ENCODE measurements at places on chromosomes 16 and 17.
A peak's percentile ranks its signal among the peaks of the same experiment; 100 is the strongest.

- no peak for DNase-seq
Measured at GRCh38 chr16:71172481-71173207, 57.9 kb downstream of the HYDIN start.

- no peak for DNase-seq
Measured at GRCh38 chr17:82779541-82779940, 27.7 kb downstream of the TBCD start.

- DNase-seq = no peak
Measured at GRCh38 chr16:78473031-78473699, 373.7 kb downstream of the WWOX start.

GRCh38 chr16:69301187-69301586, 10.0 kb upstream of the VPS4A start:
- DNase-seq = no peak

GRCh38 chr17:8709006-8709405, 35.6 kb downstream of the CCDC42 start:
- no peak for DNase-seq

GRCh38 chr16:2308089-2308962, 32.2 kb downstream of the ABCA3 start:
- no peak for DNase-seq

GRCh38 chr16:6105115-6105514, 1007.5 kb upstream of the EEF2KMT start:
- no peak for DNase-seq

DNA sequence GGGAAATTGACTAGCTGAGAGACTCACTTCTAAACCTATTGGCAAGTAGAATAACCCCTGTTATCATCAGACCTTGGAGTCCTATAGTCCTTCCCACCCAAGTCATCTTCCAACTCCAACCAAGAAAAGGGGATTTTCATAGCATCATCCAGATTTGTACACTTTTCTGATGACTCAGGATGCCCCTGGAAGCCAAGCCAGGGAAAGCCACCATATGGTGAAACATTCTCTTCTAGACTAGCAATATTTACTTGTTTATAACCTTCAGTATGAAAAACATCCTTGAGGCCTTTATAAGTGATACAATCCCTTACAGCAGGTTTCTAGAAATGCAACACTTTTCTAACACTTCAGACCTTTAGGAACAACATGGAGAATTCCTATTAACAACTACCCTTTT, 618.8 kb upstream of the CDH11 start:
- DNase-seq = no peak

DNA sequence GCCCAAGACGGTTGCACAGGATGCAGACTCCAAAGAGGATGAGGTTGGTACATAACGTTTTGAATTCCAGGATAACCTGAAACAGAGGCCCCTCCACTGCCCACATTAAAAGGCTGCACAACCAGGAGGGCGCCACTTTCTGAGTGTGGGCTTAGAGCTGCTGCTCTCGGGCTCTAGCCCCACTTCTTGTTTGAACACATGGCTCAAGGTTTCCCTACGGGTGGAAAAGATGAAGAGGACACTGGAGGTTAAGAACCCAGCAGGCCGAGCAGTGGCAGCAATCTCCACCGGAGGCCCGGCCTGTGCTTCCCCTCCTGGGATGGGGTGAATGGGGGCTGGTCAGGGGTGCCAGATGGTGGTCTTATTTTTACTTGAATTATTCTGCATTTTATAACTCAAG, 8.0 kb upstream of the TRAP1 start:
- DNase-seq = no peak

DNA sequence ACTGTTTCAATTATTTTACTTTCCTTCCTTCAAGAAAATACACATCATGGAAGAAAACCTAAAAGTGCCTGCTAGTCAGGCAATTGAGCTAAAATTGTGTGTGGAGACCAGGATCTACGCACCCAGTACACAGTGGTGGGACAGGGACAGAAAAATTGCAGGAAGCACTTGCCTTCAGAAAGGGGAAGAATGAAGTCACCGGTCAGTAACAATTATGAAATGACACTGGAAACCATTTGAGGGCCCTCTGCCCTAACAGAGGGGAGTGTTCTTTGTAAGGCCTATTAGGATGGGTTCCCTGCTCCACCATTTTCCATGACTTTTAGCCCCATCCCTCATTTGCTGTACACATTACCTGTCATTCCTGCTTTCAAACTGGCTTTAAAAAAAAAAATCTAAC, 4.5 kb upstream of the PHAF1 start:
- DNase-seq = no peak

DNA sequence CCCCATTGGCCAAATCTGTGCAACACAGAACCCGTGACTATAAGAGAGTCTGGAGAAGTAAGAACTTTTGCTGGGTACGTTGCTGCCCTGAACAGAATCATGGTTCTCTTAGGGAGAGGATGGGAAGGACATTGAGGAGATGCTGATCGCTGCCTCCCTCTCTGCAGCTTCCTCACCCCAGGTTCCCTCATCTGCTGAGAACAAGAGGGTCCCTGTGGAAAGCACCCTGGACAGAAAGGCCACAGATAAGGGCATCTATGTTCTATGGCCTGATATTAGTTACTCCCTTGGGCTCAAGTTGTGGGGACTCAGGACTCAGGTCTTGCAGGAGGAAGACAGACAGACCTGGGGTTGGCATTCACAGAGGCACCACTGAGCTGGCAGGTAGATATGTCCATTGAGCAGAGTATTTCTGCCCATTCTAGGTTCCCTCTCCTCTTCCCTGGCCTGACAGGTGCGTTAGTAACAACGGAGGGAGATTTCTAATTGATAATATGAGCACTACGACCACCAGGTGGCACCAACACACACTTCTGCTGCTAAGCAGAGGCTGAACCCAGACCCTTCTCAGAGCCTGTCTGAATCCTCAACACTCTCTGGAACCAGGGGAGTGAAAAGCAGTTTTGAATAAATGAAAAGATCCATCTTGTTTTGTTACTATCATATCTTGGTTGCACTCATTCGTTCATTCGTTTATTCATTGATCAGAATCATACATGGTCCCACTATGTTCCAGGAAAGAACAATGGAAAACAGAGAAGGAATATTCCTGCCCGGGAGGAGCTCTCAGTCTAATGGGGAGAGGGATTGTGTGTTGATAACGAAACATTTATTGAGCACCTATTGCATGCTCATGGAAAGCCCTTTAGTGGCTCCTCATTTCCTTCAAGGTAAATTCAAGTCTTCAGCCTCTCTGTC, 56.4 kb downstream of the SLC6A2 start:
- peak; percentile 36 for DNase-seq

GRCh38 chr17:83136931-83137330, 57.5 kb downstream of the METRNL start:
- no peak for DNase-seq

DNA sequence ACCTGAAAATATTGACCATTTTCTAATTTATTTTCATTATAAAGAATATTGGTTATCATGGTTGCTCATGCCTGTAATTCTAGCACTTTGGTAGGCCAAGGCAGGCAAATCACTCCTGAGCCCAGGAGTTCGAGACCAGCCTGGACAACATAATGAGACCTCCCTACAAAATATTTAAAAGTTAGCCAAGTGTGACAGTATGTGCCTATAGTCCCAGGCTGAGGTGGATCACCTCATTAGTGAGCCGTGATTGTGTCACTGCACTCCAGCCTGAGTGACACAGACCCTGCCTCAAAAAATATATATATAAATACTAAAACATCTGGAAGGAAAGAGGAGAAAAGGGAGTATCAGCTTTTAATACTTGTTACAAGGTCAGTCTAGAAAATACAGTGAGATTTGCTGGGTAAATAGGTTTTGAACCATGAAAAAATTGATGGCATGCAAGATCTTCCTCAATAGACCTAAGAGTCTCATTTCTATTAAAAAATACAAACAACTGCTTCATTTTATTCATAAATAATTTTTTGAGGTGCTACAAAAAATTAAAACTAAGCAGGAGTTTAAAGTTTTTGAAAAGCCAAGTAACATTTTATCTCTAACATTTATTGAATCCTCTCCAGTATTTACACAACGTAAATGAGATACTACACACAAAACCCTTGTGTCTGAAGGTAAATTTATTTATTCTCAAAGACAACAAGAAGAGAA, 47.7 kb downstream of the TUBD1 start:
- no peak for DNase-seq

- no peak for DNase-seq
Measured at GRCh38 chr16:81876273-81876900, 97.3 kb downstream of the PLCG2 start.

DNA sequence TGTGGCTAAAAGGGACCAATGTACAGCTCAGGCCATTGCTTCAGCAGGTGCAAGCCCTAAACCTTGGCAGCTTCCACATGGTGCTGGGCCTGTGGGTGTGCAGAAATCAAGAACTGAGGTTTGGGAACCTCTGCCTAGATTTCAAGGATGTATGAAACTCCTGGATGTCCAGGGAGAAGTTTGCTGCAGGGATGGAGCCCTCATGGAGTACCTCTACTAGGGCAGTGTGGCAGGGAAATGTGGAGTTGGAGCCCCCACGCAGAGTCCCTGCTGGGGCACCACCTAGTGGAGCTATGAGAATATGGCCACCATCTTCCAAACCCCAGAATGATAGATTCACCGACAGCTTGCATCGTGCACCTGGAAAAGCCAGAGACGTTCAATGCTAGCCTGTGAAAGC, 13.0 kb downstream of the EFCAB5 start:
- no peak for DNase-seq

- DNase-seq = no peak
Measured at GRCh38 chr17:33435721-33436301, 142.7 kb upstream of the ASIC2 start.

- no peak for DNase-seq
Measured at GRCh38 chr17:27477050-27477888, 21.0 kb downstream of the KSR1 start.

GRCh38 chr16:740764-741505, at the start of gene CIAO3:
TSS of gene CIAO3 (minus strand) at chr16:740997. CDS start at chr16:740985, 12 bp downstream.
- DNase-seq = peak; percentile 98

- DNase-seq = no peak
Measured at GRCh38 chr17:38748149-38748891, at the start of gene PCGF2. TSS of gene PCGF2 (minus strand) at chr17:38748336. CDS start at chr17:38740402, 7,934 bp downstream.

DNA sequence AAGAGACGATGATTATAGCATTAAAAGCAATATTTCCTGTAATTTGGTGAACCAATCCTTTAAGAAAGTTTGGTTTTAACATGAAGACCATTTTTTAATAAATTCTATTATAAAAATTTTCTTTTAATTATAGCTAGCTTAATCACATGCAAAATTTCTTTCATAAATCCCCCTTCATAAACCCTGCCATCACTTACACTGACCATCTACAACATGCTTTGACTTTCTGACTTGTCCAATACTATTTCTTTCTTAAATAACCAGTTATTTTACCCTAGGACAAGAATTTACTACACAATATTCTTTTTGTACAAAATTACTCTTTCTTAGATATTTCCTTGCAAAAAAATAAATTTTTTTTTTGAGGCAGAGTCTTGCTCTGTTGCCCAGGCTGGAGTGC, 1334.8 kb downstream of the CDH11 start:
- no peak for DNase-seq

- DNase-seq = no peak
Measured at GRCh38 chr16:50899951-50900350, 158.1 kb downstream of the CYLD start.

GRCh38 chr17:73231395-73231794, 30.3 kb downstream of the CPSF4L start:
- DNase-seq = no peak

GRCh38 chr17:18991531-18992315, 12.8 kb downstream of the FAM83G start:
- no peak for DNase-seq

GRCh38 chr17:42522263-42522790, 13.7 kb upstream of the NAGLU start:
- no peak for DNase-seq

GRCh38 chr16:51797669-51798259, 646.7 kb upstream of the SALL1 start:
- DNase-seq = no peak

- DNase-seq = no peak
Measured at GRCh38 chr17:2435181-2435741, 34.4 kb upstream of the MNT start.

GRCh38 chr17:48294806-48295361, 135.1 kb downstream of the SKAP1 start:
- DNase-seq = no peak

GRCh38 chr16:58123896-58124600, 5.1 kb downstream of the CFAP20 start:
- DNase-seq = no peak

DNA sequence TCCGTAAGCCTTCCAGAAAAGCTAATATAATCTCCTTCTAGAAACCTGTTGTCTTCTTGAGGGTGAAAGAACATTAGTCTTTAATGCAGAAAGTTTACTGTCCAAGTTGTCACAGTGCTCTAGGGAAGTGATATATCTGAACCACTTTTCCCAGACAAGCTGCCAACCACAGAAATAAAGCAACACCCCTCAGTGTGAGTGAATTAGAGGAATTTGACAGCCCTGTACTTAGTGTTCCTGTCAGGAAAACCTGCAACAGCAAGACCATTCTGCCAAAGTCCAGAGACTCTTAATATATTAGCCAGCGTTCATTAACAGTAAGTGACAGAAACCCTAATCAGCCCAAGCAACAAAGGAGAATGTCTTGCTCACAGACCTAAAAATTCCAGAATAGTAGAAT, 137.7 kb downstream of the KATNIP start:
- no peak for DNase-seq

- DNase-seq = no peak
Measured at GRCh38 chr17:63070031-63070430, 104.0 kb downstream of the TANC2 start.

DNA sequence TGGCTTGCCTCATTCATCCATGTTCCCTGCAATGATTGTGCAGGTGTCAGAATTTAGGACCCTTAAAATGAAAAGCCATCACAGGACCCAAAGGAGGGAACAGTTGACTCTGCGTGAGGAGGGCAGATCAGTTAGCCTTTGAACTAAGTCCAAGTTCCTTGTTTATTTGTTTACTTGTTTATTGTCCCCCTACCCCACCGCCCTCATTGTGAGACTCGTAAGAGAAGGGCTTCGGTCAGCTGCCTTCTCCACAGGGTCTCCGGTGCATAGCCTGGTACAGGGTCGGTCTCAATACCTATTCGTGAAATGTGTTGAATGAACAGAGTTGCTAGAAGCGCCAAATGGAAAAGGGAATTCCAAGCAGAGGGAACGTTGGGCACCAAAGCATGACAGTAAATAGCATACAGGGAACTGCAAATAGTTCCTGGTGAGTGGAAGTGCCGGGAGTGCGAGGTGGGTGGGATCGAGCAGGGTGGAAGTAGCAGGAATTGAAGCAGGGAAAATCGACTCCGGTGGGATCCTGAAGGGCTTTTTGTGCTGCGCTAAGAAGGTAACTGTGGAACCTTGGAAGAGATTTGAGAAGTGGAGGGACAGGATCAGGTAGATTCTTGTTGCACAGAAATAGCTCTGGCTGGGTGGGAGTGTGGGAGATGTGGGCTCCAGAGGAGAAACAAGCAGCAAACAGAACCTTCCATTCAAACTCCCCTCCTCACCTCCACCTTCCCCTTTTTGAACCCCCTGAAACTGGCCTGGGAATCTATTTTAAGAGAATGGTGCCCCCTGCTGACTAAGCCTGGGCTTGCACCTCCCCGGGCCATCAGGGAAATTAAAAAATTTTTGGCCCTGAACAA, 12.7 kb downstream of the SLC35B1 start:
- peak; percentile 37 for DNase-seq

GRCh38 chr17:67784364-67785121, 40.8 kb upstream of the BPTF start:
- no peak for DNase-seq

GRCh38 chr17:61459939-61460718, 7.9 kb downstream of the TBX4 start:
- DNase-seq = no peak

Data from GM19239 (cell line).